ENCODE measurements at places on chromosomes 12 and 14.

- DNase-seq = no peak
These were observed 90.6 kb downstream of the TXNDC16 start for GRCh38 chr14:52461721-52462120.

GRCh38 chr12:131628766-131629448 lies 82.0 kb upstream of the SFSWAP start:
- DNase-seq = no peak

GRCh38 chr12:114888928-114889584 lies 205.1 kb upstream of the TBX3 start:
- no peak for DNase-seq

DNA sequence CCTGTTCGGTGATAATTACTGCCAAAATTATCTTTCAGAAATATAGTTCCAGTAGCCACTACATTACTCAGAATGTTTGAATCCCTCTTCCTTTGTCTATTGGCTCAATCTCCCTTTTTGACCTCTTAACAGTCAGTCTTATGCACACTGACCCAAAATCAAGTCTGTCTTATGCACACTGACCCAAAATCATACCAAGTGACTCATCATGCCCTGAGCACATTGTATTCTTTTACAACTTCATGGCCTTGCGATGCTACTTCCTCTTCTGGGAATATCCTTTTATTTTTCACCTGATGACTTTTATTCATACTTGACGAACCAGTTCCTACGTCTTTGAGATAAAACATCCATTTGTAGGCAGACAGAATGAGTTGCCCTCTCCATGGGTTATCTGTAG lies 182.3 kb downstream of the NPAS3 start:
- DNase-seq = no peak

GRCh38 chr14:77051116-77051515 lies 22.6 kb upstream of the IRF2BPL start:
- no peak for DNase-seq

Measured in neuronal stem cell (in vitro differentiated cells).